Amniotic epithelial cell (primary cell): ENCODE measurements at places on chromosomes 7 and 10.
A peak's percentile ranks its signal among the peaks of the same experiment; 100 is the strongest.

GRCh38 chr10:123567984-123568739, 98.0 kb upstream of the GPR26 start:
- DNase-seq, result no peak

DNA sequence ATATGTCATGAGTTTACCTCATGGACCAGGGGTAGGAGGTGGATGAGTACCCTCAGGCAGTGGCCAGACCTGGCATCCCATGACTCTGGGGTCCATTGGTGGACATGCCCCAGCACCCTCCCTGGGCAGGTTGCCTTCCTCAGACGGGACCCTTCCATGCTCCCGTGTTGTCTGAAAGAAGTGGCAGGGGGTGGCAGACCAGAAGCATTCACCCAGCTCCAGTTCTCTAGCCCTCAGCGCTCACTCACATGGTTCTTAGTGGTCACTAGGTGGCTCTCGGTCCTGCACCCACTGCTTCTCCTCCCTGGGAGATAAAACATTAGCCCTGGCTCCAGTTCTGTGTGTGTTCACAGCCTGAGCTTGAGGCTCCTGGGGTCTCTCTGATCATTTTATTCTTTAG, 6.0 kb downstream of the RBP3 start:
- peak; percentile 23 for DNase-seq

GRCh38 chr10:58644311-58644710, 131.6 kb downstream of the BICC1 start:
- no peak for DNase-seq

DNA sequence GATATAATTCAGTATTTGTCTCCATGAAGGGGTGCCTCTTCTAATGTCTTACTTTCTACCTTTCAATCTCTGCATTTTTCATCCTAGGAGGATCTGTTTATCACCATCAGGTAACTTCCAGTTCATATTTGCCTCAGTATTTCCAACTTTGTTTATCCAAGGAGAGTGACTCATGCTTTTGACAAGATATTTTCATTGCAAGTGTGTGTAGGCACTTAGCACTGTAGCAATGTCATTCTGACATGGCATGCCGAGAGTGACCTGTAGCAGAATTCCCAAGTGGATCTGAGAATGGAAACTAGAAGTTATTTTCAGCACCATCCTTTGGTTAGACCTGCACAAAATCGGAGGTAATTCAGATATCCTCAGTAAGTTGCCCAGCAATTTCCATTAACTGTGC, 129.9 kb downstream of the INHBA start:
- DNase-seq, result peak; percentile 57

GRCh38 chr7:94941844-94942632, 34.6 kb downstream of the PPP1R9A start:
- DNase-seq, result no peak

DNA sequence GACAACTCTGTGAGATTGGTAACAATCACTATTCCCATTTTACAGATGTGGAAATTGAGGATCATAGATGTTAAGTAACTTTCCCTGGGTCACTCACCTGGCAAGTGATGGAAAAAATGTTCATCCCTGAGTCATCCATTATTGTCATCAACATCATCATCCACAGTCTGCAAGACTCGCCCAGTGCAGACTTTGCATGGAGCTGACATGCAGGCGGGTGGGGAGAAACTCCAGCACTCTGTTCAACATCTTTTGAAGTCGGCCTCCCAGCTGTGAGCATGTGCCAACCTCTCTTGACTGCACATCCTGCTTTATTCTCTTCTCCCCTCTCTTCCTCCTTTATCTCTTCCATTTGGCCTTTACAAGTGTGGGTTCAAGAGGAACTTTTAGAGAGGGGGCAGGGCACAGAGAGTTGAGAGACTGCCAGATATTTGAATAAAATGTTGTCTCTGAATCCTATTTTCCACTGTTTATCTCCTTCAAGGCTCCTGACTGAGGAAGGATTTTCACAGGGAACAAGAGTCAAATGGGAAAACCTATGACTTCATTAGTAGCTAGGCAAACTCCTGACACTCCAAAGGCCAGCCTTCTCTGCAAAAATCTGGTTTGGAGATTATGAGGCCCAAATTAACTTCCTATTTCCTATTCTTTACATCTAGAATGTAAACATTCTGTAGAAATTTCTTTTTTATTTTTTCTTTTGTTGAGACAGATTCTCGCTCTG, 283.7 kb upstream of the PODXL start:
- DNase-seq, result no peak

GRCh38 chr7:132759482-132760243, 183.4 kb upstream of the PLXNA4 start:
- no peak for DNase-seq

DNA sequence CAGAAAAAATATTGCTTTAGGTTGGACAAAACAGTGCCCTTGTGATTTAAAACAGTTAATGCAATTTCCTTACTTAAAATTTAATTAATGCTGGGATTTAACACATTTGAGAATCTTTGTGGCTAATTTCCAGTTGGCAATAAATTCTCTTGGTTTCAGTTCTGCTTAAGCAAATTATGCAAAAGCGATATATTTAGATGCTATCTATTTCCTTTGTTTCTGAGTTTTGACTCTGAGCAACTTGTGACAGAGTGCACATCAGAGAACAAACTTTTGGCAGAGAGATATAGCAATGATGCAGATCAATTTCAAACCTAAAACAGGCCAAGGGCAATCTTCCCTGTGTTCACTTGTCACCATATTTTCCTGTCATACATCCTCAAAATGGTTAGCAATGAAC, 933.6 kb upstream of the ZWINT start:
- no peak for DNase-seq

GRCh38 chr10:29628912-29629526, 5.8 kb downstream of the SVIL start:
- DNase-seq, result no peak

DNA sequence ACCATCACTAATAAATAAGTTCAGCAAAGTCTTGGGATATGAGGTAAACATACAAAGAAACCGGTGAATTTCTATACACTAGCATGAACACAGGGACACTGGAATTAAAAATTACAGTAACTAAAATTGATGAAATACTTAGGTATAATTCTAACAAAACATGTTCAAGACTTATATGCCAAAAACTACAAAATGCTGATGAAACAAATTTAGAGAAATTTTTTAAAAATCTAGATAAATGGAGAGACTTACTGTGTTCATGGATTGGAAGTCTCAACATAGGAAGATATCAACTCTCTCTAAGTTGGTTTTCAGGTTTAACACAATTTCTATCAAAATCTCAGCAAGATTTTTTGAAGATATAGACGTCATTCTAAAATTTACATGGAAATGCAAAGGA, 128.8 kb upstream of the RET start:
- DNase-seq, result no peak

GRCh38 chr7:29102558-29103151, 43.7 kb downstream of the CPVL start:
- peak; percentile 75 for DNase-seq

DNA sequence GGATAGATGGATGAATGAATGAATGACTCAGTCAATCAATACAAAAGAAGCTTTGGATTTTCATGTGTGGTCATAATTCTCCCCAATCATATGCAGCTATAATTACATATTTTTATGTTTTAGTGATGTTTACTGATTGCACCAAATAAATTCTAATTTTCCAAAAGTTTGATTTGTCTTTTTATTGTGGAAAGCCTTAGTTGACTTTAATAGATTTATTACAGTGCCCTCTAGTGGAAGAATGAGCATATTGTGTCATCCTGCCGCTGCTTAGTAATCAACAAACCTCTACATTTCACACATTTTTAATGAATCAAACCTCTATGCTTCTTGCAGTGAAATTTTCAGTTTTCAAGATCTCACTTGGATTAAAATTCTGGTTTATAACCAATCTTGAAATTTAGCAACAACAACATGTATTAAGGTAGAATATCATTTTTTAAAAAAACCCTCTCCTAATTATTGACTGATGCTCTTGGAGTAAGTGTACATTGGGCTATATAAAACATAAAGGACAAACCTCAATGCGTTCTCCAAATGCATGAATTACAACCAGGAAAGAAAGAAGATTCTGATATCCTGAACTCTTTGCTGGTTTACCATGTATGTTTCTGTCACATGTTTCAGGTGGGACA, 55.6 kb upstream of the PNLIP start:
- peak; percentile 23 for DNase-seq

DNA sequence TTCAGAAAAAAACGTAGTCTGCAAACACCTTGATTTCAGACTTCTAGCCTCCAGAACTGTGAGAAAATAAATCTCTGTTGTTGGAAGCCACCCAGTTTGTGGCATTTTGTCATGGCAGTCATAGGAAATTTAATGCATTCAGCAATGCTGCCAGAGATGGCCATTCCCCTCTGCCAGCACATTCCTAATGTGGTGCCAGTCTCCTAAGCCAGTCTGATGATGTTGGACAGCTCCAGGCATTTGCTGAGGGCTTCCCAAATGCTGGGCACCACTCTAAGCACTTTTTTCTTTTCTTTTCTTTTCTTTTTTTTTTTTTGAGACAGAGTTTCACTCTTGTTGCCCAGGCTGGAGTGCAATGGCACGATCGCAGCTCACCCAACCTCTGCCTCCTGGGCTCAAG, 666.7 kb upstream of the C7orf33 start:
- no peak for DNase-seq
